ENCODE measurements at places on chromosomes 2 and 18.

DNA sequence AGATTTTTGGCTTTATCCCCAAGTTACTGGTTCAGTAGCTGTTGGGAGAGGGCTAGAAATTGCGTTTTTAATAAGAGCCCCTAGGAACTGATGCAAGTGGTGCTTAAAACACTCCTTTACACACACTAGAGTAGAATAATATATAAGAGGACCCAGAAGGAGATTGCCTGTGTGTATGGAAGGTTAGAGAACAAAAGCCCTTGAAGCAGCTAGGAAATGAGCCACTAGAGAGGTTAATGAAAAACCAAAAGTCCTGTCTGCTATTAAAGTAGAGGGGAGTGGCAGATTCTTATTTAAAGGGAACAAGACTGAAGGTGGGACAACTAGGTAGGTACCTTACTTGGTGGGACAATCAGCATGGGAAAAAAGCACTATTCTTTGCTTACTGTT, 14.4 kb upstream of the SLC39A10 start:
- DNase-seq: no peak

- no peak for DNase-seq
Observed at GRCh38 chr2:7886666-7887065, 795.2 kb upstream of the ID2 start.

GRCh38 chr2:179443180-179443579, 178.5 kb upstream of the SESTD1 start:
- DNase-seq: no peak

DNA sequence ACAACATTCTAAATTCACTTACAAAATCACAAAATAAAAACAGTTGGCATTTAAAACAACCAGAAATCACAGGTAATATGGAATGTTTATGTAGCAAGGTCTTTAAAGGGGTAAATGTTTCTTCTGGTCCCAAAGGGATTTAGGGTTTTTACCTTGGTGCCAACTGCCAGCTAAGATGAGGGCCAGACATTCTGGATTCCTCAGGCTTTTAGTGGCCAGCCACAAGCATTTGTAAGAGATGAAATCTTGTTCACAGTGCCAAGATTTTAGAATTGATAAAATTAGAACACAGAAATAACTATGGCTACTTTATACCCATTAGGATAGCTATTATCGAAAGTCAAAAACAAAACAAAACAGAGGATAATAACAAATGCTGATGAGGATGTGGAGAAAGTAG, 60.4 kb upstream of the CDKL4 start:
- no peak for DNase-seq

- DNase-seq: no peak
Observed at GRCh38 chr2:19614066-19614465, 255.6 kb upstream of the OSR1 start.

- no peak for DNase-seq
Observed at GRCh38 chr18:62846313-62846712, 131.0 kb downstream of the PHLPP1 start.

GRCh38 chr2:16386431-16386830, 279.2 kb downstream of the CYRIA start:
- no peak for DNase-seq

- DNase-seq: no peak
Observed at GRCh38 chr2:72846171-72847095, 20.6 kb upstream of the EXOC6B start.

DNA sequence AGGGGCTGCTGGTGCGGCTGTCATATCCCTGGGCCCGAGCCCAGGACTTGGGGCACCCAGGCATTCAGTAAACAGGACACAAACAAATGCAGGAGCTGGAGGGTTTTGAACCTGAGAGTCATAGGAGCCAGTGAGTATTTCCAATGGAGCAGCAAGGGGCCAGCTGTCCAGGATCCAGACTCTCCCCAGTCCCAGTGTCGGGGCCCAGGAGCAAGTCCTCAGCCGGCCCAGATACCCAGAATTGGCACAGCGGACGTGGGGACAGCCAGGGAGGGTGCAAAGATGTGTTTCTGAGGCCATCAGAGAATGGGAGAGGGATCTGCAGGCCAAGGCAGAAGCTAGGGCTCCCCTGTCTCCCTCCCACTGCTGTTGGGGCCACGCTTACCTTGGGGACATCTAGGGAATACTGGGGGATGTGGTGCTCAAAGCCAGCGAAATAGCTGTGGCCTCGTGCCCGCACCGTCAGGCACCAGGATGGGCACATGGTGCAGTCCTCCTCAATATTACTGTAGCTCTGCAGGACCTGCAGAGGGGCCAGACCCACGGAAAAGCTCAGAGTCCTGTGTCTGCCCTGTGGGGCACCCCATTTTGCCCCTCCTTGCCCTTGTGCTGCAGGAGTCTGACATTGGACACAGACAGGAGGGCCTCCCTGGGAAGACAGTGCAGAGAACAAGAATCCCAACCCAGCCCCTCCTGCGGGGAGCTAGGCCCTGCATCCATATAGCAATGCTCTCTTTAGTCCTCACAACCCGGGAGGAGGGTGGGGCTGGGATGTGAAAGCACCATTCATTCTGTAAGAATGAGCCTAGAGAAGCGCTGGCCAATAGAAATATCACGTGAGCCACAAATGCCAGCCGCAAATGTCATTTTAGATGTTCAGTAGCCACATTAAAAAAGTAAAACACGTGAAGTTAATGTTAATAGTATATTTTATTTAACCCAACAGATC, 15.4 kb downstream of the CFAP65 start:
- no peak for DNase-seq

DNA sequence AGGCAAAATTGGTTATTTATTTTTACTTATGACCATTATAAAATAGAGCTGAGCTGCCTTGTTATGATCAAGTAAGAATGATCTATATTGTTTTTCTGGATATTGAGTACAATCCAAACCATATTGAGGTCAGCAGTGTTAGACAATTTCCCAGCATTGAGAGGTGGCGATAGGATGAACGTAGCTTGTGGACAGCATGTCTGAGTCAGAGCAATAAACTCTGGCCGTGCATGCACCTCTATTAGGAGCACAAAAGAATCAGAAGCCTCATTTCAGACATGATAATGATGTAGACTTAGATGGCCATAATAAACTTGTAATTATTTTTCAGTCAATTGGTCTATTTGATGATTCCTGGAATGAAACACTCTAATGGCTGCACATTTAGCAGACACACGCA, 491.6 kb downstream of the RIT2 start:
- no peak for DNase-seq

DNA sequence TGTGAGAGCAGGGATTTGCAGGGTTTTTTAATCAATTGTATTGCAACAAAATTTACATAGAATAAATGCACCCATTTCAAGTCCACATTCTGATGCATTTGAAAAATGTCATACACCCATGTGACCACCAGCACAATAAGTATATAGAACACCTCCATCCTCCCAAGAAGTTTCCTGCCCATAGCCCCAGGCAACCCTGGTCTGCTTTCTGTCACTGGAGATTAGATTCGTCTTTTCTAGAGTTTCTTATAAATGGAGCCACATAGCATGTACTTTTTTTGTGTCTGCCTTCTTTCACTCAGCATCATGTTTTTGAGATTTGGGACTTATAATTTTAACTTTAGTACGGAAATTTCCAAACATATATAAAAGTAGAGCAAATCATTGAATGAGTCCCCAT, 127.2 kb upstream of the EPAS1 start:
- no peak for DNase-seq

- DNase-seq: no peak
Observed at GRCh38 chr2:227414846-227415245, 27.1 kb upstream of the SCYGR1 start.

DNA sequence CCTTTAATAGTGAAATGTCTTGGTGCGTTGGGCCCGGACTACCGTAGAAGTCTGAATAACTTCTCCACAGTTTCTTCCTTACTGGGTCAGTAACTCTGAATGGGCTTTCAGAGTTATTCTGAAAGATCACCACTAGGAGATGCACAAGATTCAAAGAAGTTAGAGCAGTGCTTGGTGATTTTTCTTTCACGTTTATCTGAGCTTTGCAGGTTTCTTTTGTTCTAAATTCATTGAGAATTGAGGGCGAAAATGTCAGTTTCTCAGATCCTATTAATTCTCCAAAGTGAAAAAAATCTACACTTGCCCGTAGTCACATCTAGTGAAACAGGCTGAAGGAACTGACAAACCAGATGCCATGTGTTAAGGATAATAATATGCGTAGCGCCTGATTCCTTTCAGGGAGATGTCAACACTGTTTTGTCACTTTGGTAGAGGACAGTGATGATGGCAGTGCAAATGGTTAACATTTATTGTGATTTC, 70.1 kb downstream of the QPCT start:
- peak; percentile 75 for DNase-seq

GRCh38 chr18:56003009-56003719, 415.2 kb upstream of the TCF4 start:
- DNase-seq: no peak

DNA sequence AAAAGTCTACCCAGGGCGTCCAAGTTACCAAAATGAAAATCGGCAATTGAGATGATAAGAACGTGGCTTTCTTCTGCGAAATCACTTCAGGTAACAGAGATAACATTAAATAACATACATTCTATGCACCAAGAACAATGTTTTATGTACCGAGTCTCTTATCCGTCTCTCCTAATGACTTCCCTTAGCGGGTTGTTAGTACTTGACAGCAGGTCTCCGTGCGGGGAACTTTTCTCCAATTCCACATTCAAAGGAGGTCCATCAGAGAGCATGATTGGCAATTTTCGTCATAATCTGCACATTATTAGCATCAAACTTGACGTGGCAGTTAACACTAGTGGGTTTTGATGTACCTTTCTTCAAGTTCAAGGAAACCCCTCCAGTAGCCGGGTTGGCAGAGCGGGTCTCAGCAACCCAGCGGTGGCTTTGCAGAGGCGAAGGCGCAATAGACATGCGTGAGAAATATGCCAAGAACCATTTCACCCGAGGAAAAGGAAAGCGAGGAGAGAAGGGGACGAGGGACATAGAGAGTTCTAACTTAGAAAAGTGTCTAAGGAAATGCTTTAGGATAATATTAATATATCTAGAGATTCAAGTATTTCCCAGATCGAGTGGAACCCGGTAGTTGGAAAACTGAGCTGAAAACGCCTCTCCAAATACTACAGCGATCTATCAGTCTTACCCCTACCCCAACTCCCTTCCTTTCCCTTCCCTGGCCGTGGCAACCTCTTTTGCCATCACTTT, 5.0 kb downstream of the EVX2 start:
- DNase-seq: no peak

GRCh38 chr2:203880557-203881125, 13.1 kb downstream of the CTLA4 start:
- no peak for DNase-seq

DNA sequence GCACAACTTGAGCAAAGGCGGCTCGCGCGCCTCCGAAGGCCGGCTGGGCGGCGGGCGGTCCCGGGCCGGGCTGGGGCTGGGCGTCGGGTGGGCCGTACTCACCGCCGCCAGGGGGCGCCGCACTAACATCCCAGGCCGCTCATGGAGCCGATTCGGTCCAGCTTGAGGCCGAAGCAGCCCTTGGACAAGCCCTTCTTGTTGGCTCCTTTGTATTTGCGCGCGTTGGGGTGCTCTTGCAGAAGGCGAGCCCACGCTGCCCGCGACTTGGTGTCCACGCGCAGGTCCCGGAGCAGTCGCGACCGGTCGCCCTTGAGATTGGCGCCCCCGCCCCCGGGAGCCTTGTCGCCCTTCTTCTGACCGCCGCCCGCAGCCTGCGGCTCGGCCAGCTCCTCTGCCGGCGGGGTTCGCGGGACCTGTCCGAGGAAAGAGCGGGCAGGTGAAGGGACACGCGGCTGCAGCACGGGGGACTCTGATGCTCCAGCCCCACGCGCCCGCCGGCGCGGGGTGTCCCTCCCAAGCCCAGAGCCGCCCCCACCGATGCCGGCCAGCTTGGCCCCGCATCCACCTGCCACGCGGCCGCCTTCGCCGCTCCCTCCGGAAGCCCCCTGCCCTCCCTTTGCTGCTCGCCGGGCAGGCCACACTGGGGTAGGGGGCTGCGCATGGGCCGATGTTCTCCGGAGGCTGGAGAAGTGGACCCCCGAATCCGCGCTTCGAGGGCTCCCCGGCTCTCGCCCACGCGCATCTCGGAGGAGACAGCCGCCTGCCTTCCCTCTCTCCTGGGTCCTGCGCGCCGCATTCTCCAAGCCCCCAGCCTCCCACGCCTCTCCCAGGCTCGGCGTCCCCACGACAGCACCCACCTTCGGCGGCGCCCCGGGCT, 655 bp downstream of the NPPC start:
- peak; percentile 84 for DNase-seq

DNA sequence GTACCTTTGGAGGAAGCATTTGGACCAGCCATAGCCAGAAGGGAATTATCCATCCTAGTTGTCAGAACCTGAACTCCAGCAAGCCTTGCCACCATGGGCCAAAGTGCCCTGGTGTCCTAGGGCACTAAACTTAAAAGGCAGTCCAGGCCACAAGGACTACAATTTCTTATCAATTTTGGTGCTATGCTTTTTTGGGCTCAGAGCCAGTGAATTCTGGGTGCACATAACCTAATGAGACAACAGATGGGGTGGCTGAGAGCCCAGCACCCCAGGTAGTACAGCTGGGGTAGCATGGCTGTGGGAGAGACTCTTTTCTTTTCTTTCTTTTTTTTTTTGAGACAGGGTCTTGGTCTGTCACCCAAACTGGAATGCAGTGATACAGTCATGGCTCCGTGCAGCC, 14.4 kb upstream of the RANBP2 start:
- DNase-seq: no peak

GRCh38 chr18:58013241-58014211, 30.5 kb upstream of the NEDD4L start:
- no peak for DNase-seq

DNA sequence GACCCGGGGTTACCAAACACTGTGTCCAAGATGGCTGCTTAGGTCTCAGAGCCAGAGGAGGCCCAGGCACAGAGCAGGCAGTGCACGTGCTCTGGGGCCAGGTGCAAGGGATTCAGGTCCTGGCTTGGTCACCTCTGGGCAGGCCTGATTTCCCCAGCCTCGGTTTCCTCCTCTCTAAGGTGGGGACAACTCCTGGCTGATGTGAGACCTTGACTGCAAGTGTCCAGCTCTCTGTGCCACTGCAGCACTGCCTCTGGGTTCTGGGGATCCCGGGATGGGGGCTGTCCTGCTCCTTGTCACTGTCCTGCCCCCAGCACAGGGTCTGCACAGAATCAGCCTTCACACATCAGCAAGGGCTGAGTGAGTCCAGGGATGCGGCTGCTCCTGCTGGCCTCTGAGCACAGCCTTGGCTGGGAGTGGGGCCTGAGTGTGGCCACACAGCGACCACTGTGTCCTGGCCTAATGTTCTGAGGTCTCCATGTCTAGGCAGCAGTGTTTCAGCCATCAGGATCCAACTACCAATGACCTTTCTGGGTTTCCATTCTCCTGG, 170.2 kb upstream of the HDAC4 start:
- no peak for DNase-seq

DNA sequence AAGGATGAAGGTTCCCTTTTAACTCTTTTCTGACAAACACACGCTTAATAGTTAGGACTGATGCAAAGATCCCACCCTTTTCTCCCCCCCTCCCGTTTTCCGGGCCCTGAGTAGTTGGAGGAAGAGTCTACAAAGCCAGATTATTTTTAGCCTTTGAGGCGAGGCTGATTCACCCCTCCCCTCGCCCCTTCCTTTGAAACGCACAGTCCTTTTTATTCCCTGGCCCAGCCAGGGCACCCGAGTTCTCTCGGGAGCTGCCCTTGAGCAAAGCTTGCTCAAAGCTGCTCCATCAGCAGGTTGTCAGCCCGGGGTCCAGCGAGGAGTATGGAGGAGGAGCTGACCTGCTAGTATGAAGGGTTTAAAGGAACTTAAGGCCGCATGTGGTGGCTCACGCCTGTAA, 47.1 kb upstream of the SPRED2 start:
- DNase-seq: no peak

GRCh38 chr2:173999272-173999671, 34.1 kb upstream of the SP3 start:
- no peak for DNase-seq

All from HTR-8/SVneo (cell line).